ENCODE measurements at places on chromosomes 7 and 10.

DNA sequence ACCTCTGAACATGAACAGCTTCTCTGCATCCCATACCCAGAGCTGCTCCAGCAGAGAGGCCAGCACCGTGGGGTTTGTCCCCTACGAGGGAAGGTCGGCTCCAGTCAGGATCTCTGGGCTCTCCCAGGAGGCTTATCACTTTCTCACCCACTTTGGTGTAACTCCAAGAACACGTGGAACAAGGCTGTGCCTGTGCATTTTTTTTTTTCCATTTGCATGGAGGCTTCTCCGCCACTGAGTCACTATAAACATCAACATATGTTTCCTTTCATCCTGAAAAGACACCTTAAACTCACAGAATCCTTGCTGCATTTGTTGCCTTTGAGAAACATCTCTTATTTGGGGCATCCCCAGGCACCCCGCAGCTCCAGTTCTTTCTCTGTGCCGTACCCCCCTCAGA is 29.4 kb upstream of the ECHDC3 start:
- DNase-seq: no peak

DNA sequence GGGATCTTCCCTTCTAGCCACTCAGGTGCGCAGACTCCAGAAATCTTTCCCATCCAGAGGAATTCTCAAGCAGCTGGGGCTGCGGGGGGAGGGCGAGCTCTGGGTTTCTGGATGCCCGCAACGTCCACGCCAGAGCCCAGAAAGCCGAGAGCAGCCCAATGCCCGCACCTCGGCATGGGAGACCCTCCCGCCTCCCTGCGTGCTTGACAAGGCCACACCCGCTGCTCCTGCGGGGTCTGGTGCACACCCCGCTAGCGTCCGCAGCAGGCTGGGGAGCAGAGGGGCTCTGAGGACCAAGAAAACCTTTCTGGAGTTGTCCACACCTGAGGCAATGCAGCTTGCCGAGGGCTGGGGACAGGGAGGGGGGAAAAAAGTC is 66.2 kb downstream of the SLC29A4 start:
- DNase-seq: no peak

GRCh38 chr7:85927226-85927625 is 716.5 kb upstream of the GRM3 start:
- DNase-seq: no peak

DNA sequence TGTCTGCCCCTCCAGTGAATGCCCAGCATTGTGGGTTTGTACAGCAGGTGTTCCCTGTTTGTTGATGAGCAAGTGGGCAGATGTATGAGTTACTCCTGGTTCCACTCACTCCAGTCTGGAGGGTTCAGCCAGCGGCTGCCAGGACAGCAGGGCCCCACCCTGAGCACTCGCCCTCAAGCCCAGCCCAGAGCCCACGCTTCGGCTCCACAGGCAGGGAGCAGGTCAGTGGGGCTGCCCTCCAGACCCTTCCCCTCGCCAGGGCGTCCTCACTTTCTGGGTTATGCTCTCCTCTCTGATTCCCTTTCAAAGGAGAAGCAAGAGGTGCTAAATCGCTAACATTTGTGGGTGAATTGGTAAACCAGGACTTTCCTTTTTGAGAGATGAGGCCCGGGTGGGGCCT is 4.8 kb upstream of the VIPR2 start:
- no peak for DNase-seq

DNA sequence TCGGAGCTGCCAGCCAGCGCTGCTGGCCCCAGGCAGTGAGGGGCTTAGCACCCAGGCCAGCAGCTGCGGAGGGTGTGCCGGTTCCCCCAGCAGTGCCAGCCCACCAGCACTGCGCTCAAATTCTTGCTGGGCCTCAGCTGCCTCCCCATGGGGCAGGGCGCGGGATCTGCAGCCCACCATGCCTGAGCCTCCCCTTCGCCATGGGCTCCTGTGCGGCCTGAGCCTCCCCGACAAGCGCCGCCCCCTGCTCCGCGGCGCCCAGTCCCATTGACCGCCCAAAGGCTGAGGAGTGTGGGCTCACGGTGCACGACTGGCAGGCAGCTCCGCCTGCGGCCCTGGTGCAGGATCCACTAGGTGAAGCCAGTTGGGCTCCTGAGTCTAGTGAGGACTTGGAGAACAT is 525.0 kb downstream of the PTPRN2 start:
- no peak for DNase-seq

DNA sequence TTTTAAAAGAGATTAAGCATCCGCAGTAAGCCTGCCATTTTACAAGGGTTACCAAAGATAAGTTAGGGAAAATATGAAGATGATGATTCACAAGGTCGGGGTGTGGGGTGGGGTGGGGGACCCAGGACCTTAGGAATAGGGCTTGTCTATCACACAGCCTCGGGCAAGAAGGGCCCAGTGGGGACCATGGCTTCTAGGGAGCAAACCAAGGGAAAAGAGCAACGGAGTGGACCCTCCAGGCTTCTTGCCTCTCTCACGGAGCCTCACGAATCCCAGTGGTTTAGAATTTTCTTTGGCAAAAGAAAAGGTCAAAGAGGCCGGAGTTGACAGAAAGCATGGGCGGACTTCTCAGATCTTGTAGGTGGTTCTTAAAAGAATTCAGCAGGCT is 1.3 kb downstream of the PRKCQ start:
- no peak for DNase-seq

DNA sequence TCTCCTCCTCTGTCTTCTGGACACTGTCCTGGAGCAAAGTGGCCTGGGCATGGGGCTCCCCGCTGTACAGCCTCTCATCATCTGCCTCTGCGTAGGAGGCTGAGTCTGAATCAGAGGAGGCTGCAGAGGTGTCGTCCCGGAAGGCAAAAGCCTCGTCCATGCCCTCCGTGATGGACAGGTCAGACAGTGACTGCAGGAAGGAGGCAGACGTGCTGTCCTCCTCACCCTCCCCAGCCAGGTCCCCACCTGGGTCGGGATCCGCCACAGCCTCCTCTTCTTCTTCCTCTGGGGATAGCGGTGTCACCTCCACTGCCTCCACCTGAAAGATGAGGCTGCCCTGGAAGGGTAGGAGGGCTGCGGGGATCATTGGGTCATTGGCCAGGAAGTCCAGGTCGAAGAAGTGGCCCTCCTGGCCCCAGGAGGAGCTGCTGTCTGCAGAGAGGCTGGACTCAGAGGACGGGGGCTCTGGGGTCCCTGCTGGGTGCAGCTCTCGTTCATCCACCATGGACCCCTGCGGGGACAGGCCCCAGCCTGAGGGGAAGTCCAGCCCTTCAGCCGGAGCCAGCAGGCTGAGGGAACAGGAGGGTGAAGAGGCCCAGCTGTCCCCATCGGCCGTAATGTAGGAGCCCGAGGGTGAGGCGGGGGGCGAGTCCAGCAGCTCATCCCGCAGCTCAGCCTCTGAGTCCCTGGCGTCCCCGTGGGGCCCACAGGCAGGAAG is 3.7 kb downstream of the NACAD start:
- no peak for DNase-seq

DNA sequence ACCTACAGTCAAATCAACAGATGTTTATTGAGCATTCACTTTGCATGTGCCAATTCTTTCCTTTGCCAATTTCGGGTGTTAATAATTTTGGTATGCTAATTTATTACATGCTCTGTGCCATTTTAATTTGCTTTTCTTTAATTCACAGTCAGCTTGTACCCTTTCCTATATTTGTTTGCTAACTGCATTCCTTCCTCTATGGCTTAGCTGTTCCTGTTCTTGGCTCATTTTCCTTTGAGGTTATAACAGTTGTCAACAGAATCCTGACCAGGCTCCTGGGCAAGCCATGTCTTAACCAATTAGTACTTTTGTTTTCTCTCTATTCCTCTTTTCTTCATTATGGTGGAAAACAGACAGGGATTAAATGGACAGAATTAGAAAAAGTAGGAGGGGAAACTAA is 73.6 kb upstream of the RPA3 start:
- no peak for DNase-seq

GRCh38 chr10:48245977-48246376 is 28.5 kb downstream of the FRMPD2 start:
- DNase-seq: no peak

GRCh38 chr10:106711313-106711906 is 453.1 kb downstream of the SORCS1 start:
- no peak for DNase-seq

DNA sequence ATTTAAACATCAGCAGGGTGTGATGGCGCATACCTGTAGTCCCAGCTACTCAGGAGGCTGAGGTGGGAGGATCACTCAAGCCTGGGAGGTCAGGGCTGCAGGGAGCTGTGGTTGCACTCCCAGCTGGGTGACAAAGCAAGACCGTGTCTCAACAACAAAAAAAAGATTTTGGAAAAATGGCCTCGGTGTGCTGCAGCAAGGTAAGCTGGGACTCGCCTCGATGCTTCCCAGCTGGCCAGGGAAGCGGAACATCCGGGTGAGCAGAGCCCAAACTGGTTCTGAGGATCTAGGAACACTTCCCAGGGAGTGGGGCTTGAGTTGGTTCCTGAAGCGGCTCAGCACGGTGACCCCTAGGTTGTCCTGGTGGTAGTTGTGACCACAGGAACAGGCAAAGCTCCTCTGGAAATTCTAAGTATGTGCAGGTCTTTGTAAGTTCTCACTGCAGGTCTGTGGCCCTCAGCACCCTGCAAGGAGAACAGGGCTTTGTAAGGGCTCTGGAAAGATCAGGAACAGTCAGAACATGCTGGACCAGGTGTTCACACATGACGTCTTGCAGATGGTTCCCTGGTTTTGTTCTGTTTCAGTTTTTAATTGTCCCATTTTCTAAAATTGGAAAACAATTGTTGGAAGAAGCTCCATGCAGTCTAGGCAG is 38.6 kb upstream of the ZMIZ2 start:
- DNase-seq: no peak

DNA sequence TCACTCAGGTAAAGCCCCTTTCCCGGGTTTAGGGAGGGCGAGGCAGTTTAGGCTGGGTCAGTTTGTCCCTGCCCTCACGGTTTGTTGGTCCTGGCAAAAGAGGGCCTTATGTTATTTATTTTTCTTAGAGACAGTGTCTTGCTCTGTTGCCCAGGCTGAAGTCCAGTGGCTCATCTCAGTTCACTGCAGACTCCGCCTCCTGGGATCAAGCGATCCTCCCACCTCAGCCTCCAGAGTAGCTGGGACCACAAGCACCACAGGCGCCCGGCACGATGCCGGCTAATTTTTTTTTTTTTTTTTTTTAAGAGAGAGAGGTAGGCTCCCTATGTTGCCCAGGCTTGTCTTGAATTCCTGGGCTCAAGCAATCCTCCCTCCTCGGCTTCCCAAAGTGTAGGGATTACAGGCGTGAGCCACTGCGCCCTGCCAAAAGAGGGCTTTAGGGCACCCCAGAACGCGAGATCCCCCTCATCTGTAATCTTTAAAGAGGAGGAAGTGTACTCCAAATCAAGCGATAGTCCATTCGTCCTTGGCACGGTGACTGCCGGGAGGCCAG is 626 bp upstream of the BMS1 start:
- no peak for DNase-seq

DNA sequence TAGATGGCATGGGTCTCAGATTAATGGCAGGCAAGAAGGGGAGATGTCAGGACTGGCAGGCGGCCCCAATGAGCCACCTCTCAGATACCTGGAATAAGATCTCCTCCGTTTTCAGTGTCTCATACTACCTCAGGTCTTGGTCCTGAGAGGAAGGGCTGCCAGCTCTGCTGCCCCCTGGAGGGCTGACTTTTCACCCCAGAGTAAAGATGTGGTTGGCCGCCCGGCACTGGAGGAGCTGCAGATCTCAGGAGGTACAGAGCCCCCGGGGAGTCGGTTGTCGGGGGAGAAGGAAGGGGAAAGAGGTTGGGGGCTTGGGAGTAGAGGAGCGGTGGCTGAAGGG is 642 bp upstream of the COL13A1 start:
- no peak for DNase-seq

DNA sequence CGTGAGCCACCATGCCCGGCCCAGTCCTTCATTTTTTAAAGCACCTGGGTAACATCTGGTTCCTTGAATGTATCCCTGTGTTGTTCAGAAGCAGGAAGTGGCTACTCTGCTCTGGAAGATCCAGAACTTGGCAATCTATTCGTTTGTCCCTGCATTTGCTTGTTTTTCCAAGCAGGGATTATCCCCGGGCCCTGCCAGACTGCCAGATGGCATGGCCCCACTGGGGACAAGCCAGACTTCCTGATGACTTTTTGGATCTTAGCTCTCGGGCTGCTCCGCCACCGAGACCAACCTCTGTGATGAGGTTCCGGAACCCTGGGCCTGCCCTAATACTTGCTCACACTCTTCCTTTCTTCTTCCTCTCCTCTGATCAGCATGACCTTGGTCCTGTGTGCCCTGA is 496.7 kb downstream of the TYW1 start:
- no peak for DNase-seq

GRCh38 chr7:2798669-2799068 is 45.4 kb downstream of the GNA12 start:
- no peak for DNase-seq

- no peak for DNase-seq
These were observed 26.4 kb upstream of the IL6 start for GRCh38 chr7:22700559-22701002.

GRCh38 chr10:19580691-19581090 is 235.5 kb upstream of the PLXDC2 start:
- no peak for DNase-seq

DNA sequence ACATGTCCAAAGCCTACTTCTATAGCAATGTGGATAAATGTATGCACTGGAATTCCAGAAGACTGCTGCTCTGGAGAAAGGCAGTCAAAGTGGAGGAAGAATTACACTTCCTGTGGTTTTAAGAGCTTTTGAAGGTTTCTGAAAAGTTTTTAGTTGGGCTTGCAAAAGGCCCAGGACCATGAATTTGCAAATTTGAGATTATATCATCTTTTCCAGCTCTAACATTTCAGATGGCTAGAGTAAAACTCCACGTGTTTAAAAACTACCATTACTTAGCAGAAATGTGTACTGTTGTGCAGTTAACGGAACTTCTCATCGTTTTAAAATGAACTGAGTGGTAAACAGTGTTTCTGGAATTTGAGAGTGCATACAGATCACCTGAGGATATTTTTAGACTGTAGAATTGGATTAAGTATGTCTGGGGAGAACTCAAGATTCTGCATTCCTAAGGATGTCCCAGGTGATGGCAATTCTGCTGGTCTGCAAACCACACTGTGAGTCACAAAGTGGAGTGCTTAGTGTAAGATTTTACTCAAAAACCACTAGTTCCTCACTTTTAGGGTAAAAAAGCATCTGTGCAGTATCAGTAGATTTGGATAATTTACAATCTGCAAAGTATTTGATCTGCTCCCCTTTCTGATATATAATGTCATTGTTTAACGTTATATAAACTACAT is 32.9 kb upstream of the CCDC71L start:
- DNase-seq: no peak
